ENCODE measurements at places on chromosomes 5 and 9.

GRCh38 chr9:134187891-134188385 lies 23.6 kb upstream of the RNU6ATAC start:
- DNase-seq, result no peak

GRCh38 chr9:111838439-111838838 lies 43.7 kb upstream of the SHOC1 start:
- DNase-seq, result no peak

DNA sequence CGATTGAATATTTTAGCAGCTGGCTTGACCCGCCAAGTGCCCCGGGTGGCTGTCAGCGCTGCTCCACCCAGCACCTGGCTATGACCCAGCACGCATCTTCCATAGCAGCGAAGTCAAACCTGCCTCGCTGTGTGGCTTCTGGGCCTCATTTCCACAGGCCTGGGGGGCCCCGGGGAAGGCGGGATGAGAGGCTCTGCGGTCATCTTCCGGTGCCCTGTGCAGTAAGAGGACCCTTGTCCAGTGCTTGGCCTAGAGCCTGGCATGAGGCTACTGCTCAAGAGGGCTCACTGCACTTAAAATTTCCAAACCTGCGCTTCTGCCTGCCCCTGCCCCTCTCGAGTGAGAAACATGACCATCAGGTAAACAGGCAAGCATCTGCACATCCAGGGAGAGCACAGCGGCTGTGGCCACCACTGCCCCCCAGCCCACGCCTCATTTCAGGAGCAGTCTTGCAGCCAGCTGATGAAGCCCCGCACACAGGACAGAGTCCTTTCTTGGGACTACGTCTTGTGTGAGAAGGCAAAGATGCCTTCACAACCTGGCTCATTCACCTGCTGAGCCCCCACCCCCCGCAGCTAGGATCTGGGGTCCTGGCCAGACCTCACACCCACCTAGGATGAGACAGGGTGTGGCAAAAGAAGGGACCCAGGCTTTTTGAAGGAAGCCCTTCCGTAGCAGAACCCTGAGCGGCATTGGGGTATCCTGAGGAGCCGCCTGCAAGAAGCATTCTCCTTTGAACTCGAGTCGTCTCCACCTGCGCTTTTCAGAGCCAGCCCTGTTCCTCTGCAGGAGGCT lies 69.5 kb upstream of the UNC5A start:
- DNase-seq, result no peak

DNA sequence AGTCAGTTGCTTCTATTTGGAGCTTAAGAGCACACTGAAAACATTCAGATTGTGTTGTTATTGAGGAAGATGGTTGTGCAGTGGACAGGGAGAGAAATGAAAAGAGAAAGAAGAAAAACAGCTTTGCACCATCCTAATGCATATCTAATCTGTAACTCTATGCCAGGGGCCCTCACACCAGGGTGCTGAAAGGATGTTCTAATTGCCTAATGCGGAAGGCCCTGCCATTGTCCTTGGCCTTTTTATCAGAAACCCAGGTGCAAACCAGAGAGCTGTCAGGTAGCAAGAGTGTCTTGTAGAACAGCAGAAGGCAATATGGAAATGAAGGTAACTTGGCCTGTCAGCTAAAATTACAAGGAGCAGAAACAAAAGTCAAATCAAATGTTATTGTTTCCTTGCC lies 384.5 kb upstream of the PIK3R1 start:
- DNase-seq, result no peak

GRCh38 chr5:68953231-68953874 lies 140.5 kb upstream of the SLC30A5 start:
- no peak for DNase-seq

GRCh38 chr9:16039218-16039987 lies 486.6 kb downstream of the CCDC171 start:
- peak; percentile 47 for DNase-seq

- DNase-seq, result no peak
These were observed 7.2 kb downstream of the SDHA start for GRCh38 chr5:225334-225733.

- DNase-seq, result no peak
These were observed 5.0 kb downstream of the GBGT1 start for GRCh38 chr9:133158695-133159094.

DNA sequence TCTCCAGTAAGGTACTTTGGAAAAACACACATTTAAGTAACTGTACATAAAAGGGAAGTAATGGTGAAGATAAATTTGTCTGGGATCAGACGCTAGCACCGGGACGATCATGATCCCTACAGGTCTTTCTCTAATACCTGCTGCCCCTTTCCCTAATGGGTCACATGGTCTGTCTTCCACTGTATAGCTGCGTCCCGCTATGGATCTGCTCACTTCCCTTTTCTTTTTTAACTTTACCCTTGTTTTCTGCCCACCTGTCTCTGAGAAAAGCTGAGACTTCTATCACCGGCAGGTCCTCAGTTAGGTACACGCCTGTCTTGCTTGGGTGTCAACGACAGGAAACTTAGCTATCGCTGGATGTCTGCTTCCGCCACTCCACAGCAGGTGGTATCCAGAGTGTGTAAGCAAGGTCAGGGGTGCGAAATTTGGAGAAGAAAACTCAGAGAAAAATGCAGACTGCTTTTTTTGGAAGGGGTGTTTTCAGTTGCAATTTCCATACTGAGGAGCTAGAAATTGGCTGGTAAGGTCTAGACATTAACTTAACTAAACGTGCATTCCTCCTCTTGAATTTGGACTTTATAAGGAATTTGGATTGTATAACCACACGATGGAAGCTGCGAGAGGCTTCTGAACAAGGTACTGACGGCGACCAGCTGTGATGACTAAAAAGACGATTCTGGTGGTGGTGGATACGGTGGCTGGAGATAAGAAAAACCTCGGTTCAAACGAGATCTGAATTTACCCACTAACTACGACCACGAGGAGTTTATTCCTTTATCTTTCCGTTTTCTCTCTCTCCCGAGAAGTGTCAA lies 1.1 kb upstream of the ICE1 start:
- DNase-seq, result peak; percentile 18

DNA sequence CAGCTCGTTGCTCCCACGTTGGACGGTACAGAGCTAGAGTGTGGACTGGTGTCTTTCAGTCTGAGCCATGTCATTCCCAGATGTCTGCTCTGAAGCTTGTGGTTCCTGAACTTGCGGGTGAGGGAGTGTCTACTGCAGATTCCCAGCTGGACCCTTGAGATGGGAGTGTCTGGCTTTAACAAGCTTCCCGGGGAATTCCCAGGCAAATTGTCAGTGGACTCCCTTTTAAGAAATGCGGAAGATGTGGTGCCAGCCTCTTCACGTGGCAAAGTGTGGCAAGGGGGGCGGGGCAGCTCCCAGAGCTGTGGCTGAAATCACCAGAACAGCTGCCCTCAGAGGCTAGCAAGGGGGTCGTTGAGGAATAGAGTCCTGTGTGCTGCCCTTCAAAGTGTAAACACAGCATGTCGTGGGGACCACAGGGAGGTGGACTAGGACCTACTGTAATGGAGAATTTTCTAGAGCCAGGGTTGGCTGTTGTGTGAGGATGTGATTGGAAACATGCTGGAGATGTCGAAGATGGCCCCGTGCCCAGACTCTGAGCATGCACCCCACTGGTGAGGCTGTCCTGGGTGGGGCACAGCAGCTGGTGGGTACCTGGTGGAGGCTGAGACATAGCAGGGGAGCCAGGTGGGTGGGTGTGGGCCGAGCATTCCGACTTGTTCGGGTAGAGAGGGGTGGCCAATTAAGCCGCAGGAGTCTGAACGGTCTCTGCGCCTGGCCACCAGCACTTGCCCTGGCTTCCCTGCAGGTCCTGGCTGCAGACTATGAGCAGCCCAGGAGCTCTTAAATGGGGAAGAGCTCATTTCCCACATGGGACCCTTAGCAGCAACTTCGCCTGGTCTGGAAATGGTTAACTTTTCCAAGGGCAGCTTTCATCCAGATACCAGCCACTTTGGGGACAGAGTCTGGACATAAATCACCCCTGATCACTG lies 37.4 kb downstream of the PRRX2 start:
- peak; percentile 40 for DNase-seq

GRCh38 chr5:53246042-53246836 lies 136.7 kb upstream of the MOCS2 start:
- peak; percentile 53 for DNase-seq

GRCh38 chr9:136578626-136578914 lies 32.7 kb upstream of the NOTCH1 start:
- no peak for DNase-seq

DNA sequence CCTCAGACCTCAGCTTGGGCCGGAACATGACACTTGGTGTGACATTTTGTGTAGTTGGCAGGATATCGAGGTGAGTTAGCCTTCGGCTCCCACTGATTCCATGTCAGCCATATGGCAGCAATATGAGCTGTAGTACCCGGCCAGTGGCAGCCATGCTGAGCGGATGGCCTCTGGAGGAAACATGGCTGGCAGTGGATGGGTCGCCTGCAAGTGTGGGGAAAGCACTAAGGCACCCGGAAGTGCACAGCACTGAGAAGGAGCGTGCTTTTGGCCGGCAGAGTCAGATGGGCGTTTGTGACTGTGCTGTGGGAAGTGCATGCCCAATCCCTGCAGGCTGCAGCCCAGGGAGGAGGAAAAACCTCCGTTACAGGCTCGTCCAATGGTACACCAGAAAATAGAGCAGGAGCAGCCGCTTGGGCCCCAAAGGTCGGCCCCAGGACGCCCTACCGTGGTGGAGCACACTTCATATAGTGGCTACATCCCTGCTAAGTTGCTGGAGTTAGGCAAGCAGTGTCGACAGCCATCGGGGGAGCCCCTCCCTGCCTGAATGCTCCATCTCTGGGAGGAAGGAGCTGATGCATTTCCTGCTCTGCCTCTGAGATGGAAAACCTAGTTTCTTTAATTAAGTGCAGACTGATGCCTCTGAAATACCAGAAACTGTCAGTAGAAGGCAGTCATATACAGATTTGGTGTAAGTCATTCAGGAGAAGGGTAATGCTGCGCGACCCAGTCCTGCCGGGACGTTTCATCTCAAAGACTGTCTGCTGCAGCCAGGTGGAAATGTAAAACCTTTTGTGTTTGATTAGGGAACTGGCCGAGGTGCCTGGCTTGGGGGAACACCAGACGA lies 2185.8 kb upstream of the ACO1 start:
- DNase-seq, result no peak

DNA sequence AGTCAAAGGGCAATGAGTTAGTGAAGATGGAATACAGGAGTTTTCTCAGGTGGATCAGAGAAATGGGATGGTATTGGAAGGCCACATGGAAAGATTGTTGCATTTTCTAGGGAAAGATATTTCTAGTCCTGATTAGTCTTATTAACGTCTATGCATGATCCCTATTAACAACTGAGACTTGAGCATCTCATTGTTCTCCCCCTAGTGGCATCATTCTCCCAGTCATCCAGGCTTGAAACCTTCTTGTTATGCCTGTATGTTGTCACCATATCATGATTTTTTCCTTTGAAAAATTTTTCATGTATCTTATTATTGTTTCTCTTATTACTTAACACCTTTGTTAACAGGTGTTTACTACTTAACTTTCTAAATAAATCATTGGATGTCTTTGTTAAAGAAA lies 34.4 kb downstream of the KIF2A start:
- DNase-seq, result peak; percentile 11

DNA sequence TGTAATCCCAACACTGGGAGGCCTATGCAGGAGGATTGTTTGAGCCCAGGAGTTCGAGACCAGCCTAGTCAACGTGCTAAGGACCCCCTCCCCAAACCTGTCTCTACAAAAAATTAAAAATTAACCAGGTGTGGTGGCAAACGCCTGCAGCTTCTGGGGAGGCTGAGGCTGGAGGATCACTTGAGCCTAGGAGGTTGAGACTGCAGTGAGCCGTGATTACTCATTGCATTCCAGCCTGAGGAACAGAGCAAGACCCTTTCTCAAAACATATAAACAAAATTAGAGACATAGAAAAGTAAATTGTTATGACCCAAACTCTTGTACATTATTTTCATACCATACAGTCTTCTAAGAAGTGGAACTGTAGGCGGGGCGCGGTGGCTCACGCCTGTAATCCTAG lies 1.1 kb downstream of the GPR107 start:
- no peak for DNase-seq
